ENCODE measurements at places on chromosomes 7 and 10.

- peak; percentile 12 for DNase-seq
Measured at GRCh38 chr7:141558544-141559183, 7.5 kb downstream of the AGK start.

DNA sequence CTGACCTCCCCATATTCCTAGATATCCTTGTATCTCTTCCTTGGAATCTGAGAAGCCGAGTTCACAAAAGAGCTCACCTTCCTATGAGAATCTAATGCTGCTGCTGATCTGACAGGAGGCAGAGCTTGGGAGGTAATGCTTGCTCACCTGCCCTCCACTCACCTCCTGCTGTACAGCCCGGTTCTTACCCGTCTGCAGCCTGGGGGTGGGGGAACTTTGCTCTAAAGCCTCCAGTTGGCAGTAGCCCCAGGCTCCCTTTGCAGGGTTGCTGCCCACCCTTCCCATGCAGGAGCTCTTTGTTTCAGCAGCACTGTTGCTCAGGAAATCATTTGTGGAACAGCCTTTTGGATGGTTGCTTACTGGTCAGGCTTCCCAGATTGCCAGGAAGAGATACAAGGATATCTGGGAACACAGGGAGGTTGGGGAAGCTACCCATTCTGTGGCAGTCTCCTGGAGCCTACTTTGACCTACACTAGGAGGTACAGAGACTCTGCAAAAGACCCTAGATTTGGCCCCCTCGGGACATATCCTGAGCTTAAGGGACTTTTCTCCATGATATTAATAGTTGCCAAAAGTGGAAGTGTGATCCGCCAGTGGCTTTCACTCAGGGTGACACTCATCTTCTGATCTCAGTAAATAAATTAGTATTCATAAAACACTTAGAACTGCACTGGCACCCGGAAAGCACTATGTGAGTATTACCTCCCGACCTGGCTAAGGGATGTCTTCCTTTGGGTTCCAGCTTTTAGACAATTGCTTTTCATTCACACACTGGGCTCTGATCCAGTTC lies 363.7 kb upstream of the PODXL start:
- DNase-seq, result no peak

DNA sequence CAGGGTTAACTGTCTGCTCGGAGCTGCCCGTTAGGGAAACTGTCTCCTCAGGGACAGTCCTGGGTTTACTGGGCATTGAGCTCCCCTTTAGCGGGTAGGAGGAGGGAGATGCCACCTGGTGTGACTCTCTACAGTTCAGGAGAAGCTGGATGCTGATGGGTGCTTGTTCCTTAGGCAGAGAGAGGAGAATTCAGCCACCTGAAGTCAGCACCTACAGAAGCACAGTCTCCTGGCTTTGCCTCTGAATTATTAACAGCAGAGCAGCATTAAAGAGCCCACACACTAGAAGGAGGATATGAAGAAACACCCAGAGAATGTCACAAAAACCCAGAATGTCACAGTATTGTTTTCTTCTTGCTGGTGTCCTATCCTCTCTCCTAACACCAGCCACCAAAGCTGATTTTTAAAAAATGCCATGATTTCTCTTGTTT lies 696 bp downstream of the GIMAP4 start:
- no peak for DNase-seq

- no peak for DNase-seq
Measured at GRCh38 chr10:12418725-12419261, 69.4 kb downstream of the CAMK1D start.

DNA sequence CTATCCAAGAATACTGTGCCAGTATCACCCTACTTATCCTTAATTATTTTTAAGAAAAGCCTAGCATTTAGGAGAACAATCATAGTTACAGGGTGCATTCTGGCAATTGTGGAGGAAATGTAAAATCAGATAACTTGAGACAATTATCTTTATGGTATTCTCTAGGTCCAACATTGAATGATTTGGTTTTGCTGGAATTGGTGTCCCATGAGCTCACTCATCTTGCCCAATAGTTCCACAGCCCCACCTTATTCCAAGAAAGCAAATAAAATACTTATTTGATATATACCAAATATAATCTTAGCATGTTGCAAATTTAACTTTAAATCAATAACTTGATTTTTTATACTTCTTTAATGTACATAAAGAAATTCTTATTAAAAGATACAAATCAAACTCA lies 65.3 kb downstream of the DGKB start:
- DNase-seq, result no peak

- no peak for DNase-seq
Measured at GRCh38 chr10:80646366-80646765, 108.7 kb downstream of the SH2D4B start.

GRCh38 chr7:40598915-40599314 lies 464.1 kb downstream of the SUGCT start:
- no peak for DNase-seq

DNA sequence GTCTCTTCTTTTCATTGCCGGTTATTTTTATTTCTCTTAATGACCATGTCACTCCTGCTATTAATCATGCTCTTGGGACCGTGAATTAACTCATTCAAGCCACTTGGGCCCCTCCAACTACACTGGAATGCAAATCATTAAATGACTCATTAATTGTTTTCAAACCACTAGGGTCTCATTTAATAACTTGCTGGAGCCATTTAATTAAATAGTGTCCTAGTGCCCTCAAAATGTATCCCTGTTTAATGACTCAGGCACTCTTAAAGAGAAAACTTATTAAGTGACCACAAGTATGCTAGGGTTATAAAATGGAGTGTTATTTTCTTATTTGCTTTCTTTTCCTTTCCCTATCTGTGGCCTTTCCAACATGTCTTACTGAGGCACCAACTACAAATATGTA lies 73.0 kb downstream of the PLXDC2 start:
- no peak for DNase-seq

DNA sequence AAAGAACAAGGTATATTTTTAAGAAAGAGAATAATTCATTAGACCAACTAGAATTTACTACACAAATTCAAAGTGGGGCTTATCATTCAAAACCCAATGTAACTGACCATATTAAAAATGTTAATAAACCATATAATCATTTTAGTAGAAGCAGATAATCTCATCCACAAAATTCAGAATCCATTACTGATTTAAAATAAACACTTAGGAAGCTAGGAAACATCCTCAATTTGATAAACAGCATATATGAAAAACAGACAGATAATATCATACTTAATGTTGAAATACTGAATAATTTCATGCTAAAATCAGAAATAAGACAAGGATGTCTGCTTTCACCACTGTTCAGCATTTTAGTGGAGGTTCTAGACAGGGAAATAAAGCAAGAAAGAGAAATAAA lies 902.8 kb upstream of the PHF14 start:
- DNase-seq, result no peak

GRCh38 chr10:102669206-102670064 lies 25.2 kb downstream of the TRIM8 start:
- DNase-seq, result no peak

- DNase-seq, result no peak
Measured at GRCh38 chr10:34403512-34403911, 411.6 kb downstream of the PARD3 start.

DNA sequence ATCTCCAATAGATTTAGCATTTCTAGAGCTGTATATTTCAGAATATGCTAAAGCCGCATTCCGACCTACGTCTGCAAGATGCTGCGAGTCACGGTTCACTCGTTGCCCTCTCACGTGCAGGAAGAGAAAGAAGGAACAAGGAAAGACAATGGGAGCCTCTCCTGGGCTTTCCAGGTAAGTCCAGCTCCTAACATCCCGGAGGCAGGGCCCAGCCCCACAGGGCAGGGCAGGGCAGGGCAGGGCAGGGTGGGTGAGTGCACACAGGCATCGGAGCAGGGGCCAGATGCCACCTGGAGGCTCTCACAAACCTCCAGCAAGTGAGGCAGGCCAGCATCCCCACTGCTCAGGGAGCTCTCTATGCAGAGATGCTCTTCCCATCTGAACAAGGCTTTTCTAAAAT lies 50.8 kb downstream of the VOPP1 start:
- no peak for DNase-seq

DNA sequence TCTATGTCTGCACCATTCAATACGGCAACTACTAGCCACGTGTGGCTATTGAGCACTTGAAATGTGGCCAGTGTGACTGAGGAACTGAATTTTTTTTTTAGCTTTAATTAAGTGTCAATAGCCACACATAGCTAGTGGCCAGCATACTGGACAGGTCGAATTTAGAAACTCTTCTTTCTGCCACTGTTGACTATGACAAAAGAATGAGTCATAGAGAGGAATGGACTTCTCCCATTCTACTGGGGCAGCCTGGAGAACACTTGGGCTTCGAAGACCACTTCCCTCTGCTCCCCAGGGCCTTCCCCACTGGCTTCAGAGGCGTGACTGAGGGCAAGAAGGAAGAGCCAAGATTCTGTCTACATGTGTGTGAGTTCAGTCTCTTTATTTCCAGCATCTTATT lies 137.5 kb downstream of the SNX10 start:
- no peak for DNase-seq

DNA sequence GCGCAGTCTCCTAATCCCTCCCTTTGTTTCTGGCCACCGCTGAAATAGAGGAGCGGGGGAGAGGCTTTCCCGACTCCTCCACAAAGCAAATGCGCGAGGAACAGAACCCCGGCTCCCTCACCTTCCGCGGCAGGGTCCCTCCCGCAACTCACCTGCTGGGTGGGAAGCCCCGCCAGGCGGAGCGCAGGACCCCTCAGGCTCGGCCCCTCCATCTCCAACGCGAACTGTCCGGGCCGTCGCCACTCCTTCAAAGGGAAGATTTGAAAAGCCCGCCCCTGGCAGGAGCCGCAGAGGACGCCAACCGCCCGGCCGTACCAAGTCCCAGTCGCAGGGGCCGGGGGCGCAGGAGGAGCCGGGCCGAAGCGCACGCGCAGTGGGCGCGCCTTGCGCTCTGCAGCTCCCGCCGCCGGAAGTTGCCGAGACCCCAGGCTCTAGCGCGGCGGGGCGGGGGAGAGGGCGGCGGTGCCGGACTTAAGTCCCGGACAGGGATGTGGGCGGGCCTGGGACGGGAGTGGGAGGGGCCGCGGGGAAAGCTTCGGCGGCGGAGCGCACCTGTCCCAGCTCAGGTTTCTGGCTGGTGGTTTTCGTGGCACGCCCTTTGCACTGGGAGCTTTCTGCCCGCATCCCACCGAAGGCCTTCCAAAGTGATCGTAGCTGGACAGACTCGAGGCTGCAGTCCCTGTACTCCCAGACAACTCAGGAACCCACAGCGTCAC lies at the start of gene RTKN2:
TSS of gene RTKN2 (minus strand) at position 446 of the 716 bp plus-strand sequence. CDS start at position 212, 234 bp downstream.
- DNase-seq, result peak; percentile 65

DNA sequence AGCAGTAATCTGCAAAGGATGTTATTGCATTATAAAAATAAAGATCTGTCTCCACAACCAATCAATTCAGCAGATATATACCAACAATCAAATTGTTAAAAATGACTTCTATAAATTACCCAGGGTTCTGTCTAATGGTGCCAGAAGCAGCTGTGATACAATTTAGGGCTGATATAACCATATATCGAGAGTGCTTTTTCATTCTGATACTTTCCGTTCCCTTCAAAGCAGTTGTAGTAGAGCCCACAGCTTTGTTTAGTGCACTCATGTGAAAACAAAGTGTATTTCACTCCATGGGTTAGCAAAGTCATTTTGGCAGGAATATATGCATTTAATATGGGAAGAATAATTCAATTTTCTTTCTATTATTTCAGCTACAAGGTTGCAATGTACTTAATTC lies 83.1 kb upstream of the CHCHD3 start:
- no peak for DNase-seq

GRCh38 chr10:110506448-110506847 lies 8.7 kb downstream of the DUSP5 start:
- no peak for DNase-seq
